ENCODE measurements at places on chromosomes 7 and 10.

GRCh38 chr10:89665302-89665701, 20.3 kb upstream of the PANK1 start:
- DNase-seq = no peak

- DNase-seq = no peak
Observed at GRCh38 chr10:30562787-30563186, 66.8 kb downstream of the LYZL2 start.

GRCh38 chr7:1647961-1648672, 22.0 kb upstream of the ELFN1 start:
- DNase-seq = no peak

- DNase-seq = no peak
Observed at GRCh38 chr10:60446070-60446833, 56.6 kb upstream of the ANK3 start.

GRCh38 chr7:16747102-16747501, 6.5 kb upstream of the TSPAN13 start:
- no peak for DNase-seq

- DNase-seq = no peak
Observed at GRCh38 chr7:13041368-13041988, 354.0 kb downstream of the ARL4A start.

- DNase-seq = no peak
Observed at GRCh38 chr7:80632819-80633218, 5.6 kb upstream of the CD36 start.

All from natural killer cell (primary cell).